Stimulated activated CD4-positive, alpha-beta T cell treated with anti-CD3 and anti-CD28 coated beads, TNF-alpha, amount 100 ng/mL, for 24 hours (primary cell): ENCODE measurements at places on chromosomes 11 and 22.

DNA sequence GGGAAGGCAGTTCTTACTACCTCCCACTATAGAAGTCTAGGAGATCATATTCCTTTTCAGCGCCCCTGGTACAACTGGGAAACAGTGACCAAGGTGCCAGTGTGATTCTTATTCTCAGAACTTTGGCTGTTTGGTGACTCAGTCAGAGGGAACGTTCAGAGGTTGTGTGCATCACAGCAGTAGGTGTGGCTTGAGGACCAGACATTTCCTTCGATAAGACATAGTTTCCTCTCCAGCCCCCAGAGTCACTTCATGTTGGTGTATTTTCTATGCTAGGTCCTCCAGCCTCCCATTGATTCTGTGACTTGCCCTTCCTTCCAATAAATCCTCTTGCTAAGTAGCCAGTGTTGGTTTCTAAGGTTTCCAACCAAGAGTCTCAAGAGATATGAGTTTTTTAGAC is 171.9 kb upstream of the MPPED2 start:
- DNase-seq: no peak

- DNase-seq: no peak
Measured at GRCh38 chr11:27205250-27205649, 157.8 kb downstream of the CCDC34 start.

DNA sequence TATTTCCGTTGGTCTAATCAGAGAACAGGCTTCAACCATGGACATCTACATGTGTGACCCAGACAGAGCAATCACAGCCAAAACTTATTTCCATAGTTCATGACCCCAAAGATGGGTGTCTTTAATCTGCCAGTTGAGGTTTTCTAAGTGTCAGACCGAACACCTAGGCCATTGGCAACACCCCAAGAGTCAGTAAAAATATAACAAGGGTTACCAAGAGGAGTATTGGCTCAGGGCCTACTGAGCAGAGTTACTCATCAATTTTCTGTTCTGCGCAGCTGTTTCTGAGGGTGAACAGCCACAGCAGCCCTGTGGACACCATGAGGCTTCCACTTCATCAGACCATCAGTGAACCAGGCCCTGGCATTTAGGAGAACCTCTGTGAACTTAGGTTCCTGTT is 18.8 kb downstream of the GUCD1 start:
- DNase-seq: no peak

DNA sequence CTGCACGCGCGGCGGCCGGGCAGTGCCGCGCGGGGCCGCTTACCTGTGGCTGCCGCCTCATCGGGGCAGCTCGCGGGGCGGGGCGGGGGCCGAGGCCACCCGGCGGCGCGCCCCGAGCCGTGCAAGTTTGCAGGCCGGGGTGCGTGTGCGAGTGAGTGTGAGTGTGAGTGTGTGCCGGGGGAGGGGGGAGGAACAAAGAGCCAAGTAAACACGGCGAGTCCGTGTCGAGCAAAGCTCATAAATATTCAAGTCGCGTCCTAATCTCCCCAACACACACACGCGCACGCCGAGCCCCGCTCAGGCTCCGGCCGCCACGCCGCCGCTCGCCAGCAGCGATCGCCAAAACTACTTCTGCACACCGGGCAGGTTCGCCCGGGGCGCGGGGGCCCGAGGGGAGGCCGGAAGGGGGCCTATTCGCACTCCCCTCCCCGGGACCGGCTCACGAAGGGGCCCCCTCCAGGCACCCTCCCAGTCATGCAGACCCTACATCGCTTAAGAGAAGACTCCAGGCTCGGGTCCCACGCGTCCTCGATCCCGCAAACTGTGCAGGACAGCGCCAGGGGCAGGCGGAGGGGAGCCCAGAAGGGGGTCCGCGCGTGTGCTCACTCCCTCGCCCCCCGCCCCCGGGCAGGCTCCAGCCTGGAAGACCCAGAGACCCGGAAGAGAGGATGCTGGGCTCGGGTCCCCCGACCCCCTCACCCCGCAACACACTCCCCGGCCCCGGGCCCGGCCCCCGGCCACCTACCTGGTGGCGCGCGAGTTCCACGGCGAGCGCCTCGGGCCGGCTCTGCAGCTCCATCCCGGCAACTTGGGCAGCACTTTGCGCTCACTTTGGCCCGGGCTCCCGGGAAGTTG is 827 bp downstream of the PHF21B start:
- no peak for DNase-seq
